ENCODE measurements at places on chromosomes 11 and 22.
A peak's percentile ranks its signal among the peaks of the same experiment; 100 is the strongest.

DNA sequence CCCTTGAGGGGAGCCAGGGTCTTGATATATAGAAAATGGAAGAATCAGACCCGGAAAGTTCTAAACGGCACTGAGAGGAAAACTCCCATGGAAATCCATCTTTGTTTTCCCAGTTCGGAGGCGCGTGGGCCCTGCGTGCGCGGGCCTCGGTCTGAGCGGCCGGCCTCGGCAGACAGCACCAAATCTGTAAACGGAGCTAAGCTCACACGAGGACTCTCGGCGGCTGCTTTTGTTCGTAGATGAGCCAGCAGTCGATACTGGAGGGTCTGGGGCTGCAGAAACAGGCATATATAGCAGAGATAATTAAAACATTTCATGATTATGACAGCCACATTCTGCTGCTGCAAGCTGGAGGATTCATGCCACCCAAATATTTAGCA lies 68.5 kb upstream of the PPARA start:
- DNase-seq: no peak

DNA sequence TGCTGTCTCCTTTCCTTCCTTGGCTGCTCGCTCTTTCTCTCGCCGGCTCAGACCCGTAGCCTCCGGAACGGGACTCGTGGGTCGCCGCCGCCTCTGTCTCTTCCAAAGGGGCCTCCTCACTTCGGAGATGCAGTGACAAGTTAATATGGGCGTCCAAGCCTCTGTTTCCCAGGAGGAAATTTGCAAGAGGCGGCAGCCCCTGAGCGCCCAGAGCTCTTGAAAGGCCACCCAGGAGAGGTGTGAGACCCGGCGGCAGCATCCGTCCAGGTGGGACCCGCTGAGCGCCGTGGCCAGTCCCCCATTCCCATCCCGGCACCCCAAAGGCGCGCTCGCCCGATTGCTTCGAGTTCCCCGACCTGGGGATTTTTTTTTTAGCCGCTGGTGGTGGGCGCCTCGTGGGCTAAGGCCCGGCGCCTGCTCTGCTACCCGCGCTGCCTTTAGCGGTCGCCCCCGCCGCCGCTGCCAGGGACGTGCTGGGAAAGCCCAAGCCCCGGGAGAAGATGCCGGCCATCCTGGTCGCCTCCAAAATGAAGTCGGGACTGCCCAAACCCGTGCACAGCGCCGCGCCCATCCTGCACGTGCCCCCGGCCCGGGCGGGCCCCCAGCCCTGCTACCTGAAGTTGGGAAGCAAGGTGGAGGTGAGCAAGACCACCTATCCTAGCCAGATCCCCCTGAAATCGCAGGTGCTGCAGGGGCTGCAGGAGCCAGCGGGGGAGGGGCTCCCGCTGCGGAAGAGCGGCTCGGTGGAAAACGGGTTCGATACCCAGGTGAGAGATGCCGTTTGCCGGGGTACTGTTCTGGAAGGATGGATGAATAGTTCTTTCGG lies 772 bp downstream of the NAV2 start:
- DNase-seq: peak; percentile 21

- no peak for DNase-seq
Observed at GRCh38 chr11:27660171-27660570, 40.1 kb downstream of the BDNF start.

- no peak for DNase-seq
Observed at GRCh38 chr11:2488004-2488403, 43.2 kb downstream of the KCNQ1 start.

DNA sequence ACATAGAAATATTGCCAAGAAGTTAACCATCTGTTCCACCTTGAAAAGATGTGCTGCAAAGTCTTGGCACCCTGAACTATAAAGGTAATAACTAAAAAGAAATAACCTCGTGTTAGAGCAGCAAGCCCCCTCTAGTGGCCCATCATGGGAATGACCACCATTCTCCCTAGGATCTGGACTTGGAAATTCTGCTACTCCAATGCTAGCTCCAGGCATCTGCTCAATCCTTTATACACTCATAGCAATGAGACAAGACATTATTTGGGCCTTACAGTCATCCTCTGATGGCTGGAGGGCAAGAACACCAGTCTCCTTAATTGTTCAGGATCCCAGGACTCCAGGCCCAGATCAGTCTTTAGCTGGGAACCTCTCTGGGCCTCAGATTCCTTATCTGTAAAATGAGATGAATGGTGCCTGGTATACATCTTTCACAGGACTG lies 76.0 kb downstream of the CWC15 start:
- peak; percentile 49 for DNase-seq

DNA sequence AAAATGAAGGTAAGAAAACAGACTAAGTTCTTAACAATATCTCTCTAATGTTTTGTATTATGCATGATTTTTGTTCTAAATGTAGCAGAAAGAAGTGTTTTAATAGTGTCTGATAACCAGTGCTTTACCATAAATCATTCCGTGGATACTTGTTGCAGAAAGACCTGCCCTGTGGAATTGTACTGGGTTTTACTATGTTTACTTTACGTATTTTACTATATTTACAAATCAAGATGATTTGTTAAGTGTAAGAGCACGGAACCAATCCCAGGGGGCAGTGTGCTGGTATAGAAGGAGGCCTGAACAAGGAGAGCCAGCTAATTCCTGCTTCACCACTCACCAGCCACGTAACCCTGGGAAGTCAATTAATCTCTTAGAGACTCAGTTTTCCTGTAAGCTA lies 1.4 kb downstream of the HTR3B start:
- no peak for DNase-seq

GRCh38 chr11:63866211-63866610 lies 27.3 kb downstream of the MARK2 start:
- no peak for DNase-seq

DNA sequence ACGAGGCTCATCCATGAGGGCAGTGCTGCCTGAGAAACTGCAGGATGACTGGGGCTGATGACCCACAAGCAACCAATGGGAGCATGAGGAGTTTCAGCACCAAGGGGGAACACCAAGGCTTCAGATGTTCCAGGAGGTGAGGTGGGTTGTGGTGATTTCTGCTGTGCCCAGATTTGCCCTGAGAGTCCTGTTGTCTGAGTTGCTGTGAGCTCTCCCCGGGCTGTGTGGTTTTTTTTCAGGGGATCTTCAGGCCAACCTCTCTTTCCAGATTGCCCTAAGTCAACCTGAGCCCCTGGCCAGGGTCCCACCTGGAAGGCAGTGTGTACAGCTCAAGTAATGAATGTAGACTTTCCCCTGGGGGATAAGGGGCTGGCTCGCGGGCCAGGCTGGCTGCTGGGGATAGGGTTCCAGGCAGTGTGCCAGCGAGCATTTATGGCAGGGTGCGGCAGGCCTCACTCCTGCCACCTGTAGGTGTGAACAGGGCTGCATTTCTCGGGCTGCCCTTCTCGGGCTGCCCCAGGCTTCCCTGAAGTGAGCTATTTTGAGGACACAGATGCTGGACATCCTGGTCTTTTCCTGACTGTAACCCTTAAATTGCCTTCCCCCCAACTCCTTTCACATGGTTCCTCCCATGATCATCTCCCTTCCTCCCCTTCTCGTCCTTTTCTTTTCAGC lies 9.8 kb downstream of the SLC22A6 start:
- peak; percentile 2 for DNase-seq

GRCh38 chr11:19866521-19866920 lies 153.9 kb downstream of the NAV2 start:
- DNase-seq: no peak
